Activated naive CD4-positive, alpha-beta T cell treated with anti-CD3 and anti-CD28 coated beads, Interleukin-2, amount 50 U/mL, for 16 hours (primary cell): ENCODE measurements at places on chromosomes 5 and 9.

DNA sequence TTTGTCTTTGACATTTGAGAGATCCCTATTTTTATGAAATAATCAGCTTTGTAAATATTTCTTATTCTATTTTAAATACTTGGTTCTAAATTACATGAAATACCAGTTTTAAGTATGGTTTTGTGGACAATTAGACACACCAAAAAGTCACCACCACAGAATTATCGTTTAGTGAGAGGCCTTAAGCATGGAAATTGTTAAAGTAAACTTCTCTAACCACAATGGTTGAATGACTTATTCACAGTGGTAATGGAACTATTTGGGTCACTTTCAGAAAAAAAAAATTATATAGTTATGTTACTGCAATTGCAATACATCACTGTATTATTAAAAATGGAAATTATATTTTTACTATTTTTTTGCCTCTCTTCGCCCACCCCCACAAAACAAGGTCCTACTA lies 1252.5 kb downstream of the EFNA5 start:
- DNase-seq, result no peak

DNA sequence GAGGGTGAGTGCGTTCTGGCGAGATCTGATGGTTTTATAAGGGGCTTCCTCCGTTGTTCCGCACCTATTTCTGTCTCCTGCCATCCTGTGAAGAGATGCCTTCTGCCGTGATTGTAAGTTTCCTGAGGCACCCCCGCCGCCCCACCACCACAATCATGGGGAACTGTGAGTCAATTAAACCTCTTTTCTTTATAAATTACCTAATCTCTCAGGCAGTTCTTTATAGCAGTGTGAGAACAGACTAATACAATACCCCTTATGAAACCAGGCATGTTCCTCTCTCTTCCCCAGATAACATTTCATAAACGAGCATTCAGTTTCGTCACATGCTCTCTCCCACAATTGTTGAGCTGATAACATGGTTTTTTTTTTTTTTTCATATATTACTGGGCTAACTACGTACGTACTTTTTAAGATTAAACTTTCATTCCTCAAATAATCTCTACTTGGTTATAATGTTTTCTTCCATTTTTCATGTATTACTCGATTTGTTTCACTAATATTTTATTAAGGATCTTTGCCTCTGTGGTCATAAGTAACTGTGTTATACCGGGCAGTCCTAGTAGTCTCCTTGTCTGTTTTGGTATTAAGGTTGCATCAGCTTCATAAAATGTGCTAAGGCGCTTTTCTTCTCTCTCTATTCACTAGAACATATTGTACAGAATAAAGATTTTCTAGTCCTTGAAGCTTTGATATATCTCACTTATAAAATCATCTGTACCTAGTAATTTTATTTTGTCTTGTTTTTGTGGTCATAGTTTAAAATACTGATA lies 64.9 kb upstream of the MVB12B start:
- DNase-seq, result no peak

DNA sequence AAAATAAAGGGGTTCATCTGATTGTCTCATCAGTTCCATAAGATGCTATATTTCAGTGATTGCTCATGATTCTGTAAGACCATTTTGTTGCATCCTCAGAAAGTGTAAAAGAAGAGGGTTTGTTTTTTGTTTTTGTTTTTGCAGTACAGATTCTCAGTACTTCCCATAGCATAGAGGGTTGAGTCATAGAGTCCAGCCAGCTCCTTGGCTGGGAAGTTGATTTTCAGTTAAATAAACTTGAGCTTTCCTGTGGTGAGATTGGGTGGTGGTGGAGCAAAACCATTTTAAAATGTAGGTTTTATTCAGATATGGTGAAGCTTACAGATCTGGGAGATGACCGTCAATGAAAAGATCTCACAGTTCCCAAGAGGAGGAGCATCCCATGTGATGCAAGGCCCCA lies 48.2 kb downstream of the DAPK1 start:
- no peak for DNase-seq

DNA sequence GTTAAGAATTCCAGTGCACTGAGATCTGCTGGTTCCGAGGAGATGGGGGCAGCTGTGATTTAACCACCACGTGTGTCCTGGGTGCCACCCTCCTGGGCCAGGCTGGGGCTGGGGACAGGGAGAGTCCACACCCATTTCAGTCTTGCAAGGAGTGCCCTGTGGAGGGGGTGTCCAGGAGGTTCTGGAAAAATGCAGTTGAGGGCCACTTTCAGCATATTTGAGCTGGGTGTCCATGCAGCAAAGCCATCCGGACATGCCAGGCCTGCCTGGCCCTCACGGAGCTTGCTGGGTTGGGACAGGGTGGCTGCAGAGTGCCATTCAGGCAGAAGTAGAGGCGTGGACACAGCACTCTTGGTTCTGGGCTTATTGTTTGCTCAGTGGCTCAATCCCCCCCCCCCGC lies 68.1 kb downstream of the NEK6 start:
- no peak for DNase-seq
